Inflammatory macrophage treated with lipopolysaccharide for 1 hour (primary cell): ENCODE measurements at places on chromosomes 3 and 15.

DNA sequence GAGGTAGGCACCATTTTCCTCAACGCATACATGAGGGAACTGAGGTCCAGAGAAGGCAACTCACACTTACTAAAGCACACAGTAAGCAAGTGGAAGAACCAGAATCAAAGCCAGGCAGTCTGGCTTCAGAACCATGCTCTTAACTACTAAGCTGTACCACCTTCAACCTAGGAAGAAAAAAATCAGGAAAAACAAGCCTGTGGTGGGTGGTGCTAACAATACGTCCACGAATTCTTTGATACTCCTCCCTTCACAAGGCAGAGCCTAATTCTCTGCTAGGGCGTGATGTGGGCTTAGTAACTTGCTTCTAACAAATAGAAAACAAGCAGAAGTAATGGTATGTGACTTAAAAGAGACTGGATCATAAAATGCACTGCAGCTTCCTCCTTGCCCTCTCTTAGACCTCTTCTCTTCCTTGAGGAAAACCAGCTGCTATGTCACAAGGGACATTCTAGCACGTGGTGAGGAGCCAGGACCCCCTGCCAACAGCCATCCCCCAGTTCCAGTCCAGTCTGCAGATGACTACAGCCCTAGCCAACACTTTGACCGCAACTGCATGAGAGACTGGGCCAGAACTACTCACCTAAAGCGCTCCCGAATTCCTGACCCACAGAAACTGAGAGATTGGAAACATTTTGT lies 36.9 kb downstream of the HACD2 start:
- DNase-seq, result no peak

GRCh38 chr15:41634072-41634626 lies 26.1 kb upstream of the MGA start:
- DNase-seq, result peak; percentile 75

- no peak for DNase-seq
Measured at GRCh38 chr15:27091270-27091940, 120.4 kb downstream of the GABRG3 start.

DNA sequence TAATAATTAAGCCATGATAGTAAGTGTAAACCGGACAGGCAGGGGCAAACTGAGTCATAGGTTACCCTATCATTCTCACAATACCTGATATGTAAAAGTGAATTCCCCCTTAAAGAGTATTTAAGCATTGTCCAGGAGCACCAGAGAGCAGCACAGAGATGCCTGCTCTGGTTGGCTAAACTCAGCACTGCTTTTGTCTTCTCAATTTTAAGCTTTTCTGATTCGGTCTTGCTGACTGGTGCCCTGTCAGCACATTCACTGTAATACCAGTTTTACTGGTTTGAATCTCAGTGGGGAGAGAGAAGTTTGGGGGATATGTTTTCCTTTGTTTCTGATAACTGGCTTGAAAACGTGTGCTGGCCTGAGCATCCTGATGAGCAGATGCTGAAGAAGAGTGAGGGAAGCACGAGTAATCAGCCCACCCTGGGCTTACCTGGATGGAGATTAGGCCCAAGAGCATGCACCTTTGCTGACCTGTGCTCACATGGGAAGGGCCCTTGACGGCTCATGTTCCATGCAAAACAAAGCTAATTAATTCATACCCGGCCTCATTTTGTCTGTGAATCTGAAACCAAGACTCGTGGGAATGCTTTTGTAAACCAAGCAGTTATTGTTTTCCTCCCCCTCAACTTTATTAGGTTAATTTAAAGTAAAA lies 208.5 kb upstream of the MRPL3 start:
- no peak for DNase-seq

- DNase-seq, result no peak
Measured at GRCh38 chr3:177740254-177740653, 543.0 kb upstream of the TBL1XR1 start.

DNA sequence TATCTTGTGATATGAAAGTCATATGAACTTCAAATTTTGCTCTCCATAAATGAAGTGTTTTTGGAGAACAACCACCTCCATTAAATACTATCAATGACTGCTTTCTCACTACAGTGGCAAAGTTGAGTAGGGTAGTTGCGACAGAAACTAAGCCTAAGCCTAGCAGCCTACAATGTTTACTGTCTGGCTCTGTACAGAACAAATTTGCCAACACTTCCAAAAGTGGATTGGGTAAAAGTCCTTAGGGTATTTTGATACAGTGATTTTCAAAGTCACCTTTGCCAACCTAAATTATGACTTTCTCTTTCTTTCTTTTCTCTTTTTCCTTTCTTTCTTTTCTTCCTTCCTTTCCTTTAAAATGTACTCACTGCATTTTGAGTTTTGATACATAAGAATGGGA lies 142.6 kb downstream of the PLCL2 start:
- DNase-seq, result no peak

GRCh38 chr3:60920519-60920918 lies 330.7 kb downstream of the FHIT start:
- DNase-seq, result no peak

DNA sequence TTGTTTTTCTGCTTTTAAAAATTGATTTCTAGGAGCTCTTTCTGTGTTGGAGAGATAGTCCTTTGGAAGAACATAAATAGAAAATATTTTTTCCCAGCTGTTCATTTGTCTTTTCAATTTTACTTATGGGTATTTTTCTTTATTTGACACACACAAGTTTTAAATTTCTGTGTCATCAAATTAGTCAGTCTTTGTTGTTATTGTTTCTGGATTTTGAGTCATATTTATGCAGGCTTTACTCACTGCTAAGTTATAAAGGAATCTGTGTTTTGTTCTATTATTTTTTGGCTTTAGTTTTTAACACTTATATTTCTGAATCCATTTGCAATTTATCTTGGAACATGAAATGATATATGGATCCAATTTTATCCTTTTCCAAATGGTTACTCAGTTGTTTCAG lies 5.9 kb upstream of the GHSR start:
- DNase-seq, result no peak
